Activated CD4-positive, alpha-beta memory T cell treated with anti-CD3 and anti-CD28 coated beads for 36 hours (primary cell): ENCODE measurements at places on chromosomes 5 and 9.

- no peak for DNase-seq
Measured at GRCh38 chr5:35029333-35029732, 18.4 kb downstream of the AGXT2 start.

DNA sequence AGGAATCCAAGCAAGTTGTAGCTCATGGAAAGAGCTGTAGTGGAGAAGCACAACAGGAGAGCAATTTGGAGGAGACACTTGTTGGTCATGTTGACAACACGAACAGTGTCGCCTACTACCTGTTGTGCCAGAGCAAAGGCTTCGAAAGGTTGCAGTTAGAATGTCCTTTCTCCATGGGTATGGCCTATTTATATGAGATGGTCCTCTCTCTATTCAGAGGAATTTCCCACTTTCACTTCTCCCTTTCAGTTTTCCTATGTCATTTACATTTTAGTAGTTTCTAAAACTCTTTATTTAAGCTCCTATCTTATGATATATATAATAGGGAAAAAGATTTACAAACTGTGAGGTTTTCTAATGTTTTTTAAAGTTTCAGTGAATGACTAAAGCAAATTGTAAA is at the start of gene IFNB1:
Gene IFNB1, minus strand, starts transcription at position 162 of the 400 bp plus-strand sequence. Its CDS starts 73 bp downstream, at position 89.
- no peak for DNase-seq

DNA sequence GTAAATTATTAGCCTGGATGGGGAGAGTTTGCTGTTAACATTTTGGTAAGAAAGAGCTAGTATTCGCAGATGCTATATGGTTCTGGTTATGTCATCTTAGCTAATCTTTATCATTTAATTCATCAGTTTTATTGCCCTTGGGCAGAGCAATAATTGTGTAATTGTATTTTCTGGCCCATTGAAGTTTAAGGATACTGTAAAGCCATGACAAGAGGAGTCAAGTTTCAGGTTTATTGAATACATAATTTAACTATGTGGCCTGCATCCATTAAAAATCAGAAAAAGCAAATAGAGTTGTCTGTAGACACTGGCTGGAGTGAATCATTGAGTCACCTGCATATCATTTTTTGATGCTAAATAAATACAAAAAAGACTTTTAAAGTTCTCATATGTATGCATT is 255.8 kb downstream of the PRELID2 start:
- no peak for DNase-seq

DNA sequence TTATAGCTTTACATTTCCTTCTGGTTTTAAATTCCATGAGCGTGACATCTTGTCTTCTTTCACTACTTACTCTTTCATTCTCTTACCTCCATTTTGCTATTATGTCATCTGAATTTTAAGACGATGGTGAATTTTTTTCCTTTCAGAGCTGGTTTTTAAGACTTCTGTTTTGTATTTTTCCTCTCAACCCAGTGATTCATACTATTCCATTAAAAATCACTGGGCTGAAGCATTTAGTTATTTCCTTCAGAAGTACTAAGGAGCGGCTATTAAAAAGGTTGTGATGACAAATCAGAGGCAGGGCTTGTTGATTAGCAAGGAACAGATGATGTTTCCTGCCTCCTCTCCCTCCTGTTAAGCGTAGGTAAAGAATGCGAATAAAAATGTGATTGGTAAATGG is 16.5 kb downstream of the AGXT2 start:
- DNase-seq, result no peak

DNA sequence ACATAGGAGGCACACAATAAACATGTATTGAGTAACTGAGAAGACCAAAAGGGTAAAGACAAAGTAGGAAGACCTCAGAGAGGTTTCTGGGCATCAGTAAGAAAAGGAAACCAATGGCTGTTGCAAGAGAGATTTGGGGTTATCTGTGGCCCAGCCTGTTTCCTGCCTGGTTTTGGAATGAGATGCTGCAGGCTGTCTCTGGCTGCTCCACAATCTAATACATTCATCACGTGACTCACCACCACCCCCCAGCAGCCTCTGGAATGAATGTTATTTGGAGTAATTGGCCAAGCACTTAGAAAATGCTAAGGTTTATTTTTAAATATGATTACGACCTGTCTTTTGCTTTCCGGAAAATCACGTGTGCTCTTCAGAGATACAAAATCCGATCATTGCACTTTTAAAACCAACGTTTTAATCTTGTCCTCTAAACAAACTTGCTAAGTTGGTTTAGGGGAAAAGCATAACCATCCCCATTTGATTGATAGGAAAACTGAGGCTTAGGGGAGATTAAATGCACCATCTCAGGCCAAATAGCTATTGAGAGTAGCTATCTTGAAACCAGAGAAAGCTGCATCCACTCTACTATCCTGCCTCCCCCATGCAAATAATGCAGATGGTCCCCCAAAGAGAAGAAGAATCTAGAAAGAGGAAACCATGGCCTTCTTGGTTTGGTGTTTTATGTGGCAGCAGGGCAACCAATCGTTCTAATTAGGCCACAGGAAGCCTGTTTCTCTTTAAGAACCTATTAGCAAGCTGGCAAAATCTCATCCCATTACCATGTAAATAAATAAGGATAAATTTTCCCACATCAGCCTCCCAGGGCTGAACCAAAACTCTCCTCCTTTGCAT is 151.8 kb upstream of the ADRA1B start:
- DNase-seq, result peak; percentile 40

GRCh38 chr5:121257621-121258020 is 594.1 kb upstream of the FTMT start:
- no peak for DNase-seq

DNA sequence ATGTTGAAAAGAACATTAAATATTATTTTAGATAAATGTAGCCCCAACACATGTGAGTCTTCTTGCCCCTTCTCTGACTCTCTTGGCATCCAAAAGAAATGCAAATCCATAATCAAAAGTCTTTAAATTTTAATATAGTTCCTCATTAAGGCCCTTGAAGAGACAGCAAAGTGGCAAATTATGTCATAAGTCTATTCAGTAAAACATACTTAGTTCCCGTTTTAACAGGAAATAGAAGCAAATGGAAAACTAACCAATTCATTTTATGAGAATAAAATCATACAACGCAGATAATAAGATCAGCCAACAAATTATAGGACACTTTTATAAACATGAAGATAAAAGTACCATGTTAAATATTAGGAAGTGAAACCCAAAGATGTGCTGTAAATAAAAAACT is 20.1 kb upstream of the IFNB1 start:
- DNase-seq, result no peak

DNA sequence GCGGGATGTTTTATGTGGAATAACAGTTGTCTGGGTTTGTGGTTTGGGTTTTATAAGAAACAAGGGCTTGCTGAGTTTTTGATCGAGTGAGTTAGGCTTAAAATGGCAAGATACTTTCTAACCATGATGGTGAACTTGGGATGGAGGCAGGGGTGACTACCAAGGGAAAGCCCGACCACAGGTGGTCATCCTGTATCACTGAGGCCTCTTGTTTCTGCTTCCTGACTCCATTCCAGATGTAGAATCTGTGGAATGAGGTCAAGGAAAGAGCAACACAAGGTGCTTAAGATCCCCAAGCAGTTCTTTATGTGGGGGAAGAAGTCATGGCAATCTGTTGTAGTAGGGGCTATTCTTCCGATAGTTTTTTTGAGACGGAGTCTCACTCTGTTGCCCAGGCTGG is 122.3 kb downstream of the GOLPH3 start:
- no peak for DNase-seq

DNA sequence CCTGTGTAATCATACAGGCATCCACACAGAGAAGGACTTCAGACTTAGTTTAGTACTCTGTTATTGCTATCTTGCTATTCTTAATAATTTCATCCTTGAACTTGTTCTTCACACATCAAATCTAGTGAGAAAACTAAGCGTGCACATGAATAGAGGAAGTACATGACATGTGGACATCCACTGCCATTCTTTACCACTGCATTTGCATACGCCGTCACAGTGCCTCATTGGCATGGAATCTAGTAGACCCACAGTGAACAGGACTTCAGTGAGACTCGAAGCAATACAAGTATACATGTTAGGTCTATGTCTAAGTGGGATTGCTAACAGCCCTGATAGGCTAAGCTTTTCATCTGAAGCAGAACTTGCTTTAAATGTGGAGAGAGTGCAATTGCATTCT is 592.1 kb downstream of the TLE4 start:
- DNase-seq, result no peak

DNA sequence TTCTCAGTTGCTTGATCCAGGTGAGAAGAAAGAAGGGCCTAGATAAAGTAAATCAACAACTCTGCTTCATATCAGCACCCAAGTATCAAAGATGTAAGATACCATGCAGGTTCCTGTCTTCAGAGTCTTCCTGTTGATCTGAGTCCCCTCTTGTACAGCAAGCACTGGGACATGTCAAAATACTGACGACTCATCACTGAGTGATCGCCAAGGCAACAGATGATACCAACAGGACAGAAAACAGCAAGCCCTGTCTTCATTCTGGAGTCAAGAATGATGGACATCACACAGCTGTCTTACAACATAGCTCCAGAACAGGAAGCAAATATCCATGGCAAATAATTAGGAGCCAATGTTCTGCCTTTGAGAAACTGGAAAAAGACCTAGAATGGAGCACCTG is 83.7 kb downstream of the TARS1 start:
- no peak for DNase-seq

DNA sequence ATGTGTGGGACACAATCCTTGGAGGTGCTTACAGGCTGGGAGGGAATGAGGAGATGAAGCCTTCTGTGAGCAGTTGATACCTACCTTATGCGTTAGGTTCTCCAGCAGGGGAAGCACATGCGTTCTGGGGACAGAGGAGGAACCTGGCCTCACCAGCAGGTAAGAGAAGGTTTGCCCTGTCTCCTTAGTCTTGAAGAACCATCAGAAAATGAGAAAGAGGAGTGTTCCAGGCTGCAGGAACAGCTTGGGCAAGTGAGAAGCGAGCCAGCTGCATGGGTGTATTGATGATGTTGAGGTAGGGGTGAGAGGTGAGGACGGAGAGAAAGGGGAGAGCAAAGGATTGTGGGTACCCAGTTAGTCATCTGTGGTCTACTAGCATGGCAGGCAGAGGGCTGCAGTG is 156.9 kb upstream of the MVB12B start:
- no peak for DNase-seq

- DNase-seq, result no peak
Measured at GRCh38 chr9:93134740-93135444, 841 bp upstream of the NINJ1 start.

DNA sequence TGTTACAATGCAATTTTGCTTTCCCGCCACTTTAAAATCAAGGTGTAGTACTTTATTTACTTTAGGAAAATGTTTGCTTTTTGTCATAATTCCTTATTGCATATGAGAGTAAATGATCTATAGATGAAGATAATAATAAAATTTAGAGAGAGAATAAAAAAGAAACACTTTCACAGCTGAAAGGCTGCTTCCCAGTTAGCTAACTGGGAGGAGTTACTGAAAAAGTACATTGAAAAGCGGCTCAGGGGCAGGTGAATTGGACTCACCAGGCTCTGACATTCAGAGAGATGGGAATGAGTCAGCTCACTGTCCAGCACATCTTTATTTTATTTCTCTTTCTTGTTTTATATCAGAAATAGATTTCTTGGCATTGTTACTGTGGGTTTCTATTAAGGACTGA is 131.7 kb upstream of the CCDC152 start:
- DNase-seq, result no peak

DNA sequence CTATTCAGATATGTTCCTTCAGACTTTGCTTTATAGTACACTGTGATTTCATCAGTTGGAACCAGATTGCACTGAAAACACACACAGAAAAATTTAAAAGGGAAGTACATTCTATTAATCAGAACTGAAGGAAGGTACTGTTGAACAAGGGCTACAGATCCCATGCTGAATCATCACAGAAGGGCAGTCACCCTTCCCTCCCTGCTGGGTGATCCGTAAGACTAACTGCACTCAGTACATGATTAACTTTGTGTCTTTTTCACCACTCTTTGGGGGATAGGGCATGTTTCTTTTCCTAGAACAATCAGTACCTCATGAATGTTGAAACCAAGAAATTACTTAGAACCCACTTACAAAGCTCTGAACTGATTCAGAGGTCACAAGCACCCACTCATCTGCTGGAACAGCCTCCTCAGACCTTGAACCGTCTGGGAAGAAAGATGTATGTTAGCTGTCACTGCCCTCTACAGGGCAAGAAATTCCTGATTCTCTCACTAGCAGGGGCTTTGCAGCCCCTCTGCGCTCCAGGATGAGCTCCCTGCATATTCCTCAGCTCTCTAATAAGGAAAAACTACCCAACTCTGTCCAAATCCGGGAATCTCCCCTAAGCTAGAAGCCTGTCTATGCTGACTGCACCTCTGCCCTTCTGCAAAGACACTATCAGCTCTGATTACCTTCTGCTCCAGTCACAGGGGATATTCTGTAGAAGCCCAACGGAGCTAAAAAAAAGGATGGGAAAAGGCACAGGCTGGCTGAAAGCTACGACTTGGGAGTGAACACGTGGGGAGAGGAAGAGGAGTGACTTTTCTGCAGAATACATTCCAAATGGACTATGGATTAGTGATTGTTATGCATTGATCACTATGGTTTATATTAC is 51.0 kb downstream of the IARS1 start:
- DNase-seq, result no peak

- no peak for DNase-seq
Measured at GRCh38 chr5:126961702-126962101, 68.7 kb downstream of the MARCHF3 start.

DNA sequence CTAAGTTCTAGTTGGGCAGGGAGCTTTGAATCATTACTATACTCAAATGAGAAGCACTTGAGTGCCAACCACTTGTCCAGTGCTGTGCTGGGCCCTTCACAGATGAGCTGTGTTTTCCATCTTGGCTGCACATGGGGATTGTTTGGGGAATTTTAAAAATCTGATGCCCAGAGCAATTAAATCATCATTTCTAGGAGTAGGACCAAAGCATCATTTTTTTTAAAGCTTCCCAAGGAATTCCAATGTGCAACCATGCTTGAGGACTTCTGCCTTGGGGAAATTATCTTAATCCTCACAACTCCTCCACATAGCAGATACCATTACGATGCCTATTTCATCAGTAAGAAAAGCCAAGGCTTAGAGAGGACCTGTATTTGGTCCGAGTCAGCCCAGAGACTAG is 131.4 kb downstream of the TMEM174 start:
- no peak for DNase-seq

DNA sequence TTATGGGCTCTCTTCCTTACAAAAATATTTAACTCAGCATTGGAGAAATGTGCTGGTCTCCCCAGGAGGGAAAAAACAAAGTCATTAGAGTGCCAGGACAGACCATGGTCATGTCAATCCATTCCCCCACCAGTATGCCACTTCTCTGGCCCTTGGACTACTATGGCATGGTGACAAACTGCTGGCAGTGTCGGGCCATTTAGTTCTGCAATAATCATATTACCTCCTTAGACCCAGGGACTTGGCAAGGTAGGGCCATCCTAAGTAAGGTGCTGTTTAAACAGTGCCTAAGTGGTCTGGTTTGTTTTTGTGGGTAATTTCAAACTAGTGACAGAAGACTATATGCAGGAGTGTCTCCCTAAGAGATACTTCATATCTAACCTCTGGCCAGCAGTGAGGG is 177.8 kb upstream of the STK32A start:
- no peak for DNase-seq

DNA sequence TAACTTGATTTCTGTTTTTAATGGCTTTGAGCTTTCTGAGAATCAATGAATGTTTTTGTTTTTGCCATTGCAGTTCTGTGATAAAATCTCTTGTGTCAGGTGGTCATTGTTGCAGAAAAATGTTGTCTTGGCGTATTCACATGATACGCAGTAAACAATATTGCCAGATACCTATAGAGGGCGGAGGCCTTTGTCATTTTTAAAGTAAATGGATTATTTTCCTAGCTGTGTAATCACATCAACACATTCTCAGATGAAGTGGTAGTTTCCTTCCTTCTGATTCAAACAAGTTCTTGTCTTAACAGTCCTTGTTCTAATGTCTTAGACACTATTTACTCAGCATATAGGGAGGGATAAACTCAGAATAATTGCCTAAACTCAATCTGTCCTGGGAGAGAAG is 109.9 kb upstream of the DAB2 start:
- no peak for DNase-seq
